Stimulated activated CD8-positive, alpha-beta memory T cell treated with anti-CD3 and anti-CD28 coated beads, Interleukin-4, amount 100 ng/mL, for 4 hours (primary cell): ENCODE measurements at places on chromosomes 3 and 15.

DNA sequence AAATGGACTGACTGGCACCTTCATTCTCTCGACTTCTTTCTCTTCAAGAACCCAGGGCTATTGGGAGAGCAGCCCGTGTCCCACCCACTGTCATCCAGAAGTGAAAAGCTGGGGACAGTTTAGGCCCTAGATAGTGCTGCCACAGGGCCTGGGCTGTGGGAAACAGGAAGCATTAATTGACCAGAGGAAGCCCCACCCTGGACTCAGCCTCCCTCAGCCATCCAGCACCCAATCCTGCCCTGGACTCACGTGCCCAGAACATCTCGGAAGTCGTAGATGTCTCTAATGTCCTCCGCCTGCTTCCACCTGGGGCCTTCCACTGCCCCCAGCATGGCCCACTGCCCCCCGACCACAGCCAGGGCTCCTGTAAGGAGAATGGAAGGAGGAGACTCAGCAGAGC lies 2.3 kb downstream of the CAMK1 start:
- no peak for DNase-seq

DNA sequence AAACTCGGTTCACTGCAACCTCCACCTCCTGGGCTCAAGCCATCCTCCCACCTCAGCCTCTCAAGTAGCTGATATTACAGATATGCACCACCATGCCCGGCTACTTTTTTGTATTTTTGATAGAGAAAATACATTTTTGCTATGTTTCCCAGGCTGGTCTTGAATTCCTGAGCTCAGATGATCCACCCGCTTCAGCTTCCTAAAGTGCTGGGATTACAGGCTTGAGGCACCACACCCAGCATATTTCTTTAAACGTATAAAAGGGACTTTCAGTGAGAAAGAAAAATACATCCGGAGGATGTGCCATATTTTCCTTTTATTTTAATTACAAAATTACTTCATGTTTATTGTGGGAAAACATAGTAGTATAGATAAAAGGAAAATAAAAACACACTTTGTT lies 55.2 kb downstream of the RPL39L start:
- DNase-seq, result no peak

DNA sequence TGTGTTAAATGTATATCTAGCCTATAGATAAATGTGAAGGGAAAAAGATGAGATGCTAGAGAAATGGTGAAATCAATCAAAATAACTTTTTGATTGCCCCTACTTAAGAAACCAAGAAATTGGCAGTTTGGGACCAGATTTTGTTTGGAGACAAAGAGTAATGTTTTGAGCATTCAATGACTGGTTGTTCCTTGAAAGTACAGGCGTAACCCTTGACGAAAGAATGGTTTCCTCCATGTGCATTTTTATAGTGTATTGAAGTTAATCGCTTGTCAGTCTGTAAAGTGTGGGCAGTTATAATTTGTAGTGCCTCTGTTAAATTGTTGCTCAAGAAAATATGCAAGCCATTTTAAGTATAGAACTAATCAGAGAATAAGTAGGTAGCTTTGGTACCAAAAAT lies 1.2 kb downstream of the KIF23 start:
- DNase-seq, result no peak

DNA sequence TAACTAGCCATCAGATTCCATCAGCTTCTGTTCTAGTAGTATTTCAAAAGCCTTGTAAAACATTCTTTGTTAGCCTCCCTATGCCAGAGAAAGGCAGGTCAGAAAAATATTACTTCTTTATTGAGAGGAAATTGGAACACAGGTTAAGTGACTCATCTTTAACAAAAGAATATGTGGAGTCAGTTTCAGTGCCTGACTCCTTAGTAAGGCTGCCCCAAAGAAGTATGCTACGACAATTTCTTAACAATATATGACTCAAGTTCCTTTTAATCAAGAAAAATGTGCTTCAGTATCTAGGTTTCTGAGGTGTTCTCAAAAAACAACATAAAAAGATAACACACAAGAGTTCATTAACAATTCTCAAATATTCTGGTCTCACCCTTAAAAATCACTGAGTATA lies 139.2 kb downstream of the VPS13C start:
- DNase-seq, result no peak

GRCh38 chr3:24830230-24831152 lies 335.8 kb upstream of the THRB start:
- no peak for DNase-seq

DNA sequence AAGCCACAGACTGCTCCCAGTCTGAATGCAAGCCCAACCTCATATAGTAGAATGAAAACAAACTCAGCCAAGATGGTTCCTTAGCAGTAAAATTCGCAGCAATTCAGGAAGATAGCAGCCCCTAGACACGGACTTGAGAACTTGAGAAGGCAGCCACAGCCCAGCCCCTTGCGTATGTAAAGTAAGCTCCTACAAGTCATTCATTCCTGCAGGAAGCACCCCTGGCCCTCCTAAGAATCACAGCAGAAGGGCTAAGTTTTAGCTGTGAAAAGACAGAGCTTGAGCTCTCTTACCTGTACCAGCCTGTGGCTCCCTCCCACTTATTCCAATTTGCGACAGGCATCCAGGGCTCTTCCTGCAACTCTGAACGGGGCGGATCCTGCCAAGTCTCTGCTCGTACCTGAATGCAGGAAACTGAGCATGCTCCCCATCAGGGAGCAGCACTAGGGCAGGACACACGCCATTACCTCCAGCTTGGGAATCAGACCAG lies 136.4 kb downstream of the MAGI1 start:
- DNase-seq, result no peak

DNA sequence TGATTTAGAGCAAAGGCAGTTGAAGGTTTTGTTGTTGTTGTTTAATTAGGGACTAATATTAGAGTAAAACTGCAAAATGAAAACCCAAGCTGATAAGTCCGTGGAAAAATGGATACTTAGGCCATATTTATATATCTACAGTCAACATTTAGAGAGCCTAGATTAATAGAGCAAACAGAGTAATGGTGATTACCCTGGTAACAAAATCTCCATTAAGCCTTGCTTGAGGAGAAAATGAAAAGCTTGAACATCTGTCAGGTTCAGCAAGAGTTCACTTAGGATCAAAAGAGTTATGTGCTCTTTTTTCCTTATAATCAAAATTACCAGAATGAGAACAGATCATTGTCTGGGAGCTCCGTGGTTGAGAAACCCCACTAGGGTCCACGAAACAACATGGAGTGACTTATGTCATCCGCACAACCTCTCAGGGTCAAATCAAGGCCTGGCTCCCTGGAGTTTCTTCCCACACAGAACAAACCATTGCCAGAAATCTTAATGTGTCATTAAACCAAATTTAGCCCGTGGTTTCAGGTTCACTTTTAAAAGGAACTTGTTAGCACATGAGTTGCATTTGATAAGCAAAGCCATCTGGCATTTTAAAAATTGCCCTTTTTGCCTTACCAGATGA lies 381.2 kb downstream of the GABRB3 start:
- no peak for DNase-seq

DNA sequence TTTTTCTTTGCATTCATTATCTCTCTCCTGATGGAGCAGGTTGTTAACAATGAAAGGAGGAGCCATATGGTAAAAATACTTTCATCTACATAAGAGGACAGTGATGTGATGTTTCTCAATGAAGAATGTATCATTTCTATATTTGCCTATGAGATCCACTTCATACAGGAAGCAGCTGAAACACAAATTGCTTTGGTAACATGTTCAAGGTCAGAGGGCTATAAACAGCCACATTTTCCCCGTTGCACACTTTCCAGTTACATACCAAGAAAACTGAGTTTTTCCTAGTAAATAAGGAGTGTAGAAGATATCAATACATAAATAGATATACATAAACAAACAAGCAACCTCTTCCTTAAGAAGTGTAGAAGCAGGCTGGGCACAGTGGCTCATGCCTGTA lies 32.6 kb upstream of the GYG1 start:
- DNase-seq, result no peak

DNA sequence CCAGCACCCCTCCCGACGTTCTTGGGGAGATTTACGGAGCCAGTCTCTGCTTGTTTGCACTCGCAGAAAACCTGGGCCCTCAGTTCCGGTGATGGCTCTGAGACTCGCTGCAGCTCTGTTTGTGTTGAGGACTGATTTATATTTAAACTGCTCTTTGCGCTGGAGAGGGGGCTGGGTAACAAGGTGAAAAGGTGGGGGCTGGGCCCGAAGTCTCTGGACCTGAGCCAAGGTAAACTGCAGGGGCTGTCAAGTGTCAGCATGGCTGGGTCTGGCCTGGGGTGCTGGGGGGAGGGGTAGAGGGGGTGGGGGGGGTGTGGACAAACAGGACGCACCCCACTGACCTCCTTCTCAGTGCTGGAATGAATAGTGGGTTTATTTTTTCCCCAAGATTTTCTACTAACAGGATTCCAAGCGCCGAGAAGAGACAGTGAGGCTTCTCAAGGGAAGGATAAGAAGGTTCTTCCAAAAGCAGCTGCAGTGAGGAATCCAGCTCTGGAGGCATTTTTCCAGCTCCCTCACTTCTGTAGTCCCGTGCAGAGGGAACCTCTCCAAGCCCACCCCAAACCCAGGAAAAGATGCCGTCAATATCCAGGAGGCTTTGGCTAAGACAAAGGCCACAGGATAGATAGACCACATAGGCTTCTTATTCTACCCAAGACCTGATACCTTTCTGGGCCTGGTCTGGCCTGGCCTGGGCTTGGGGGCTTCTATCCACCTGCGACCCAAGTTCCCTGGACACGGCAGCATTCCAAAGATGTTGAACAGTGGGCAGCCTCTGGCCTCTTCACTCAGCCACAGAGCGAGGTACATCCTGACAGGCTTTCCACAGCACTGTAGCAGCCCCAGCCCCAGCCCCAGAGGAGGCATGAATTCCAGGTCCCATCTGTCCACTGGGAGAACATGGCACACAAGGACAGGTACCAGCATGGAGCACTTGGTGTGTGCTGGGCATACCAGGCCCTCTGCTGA lies 938 bp upstream of the SLCO2A1 start:
- no peak for DNase-seq

DNA sequence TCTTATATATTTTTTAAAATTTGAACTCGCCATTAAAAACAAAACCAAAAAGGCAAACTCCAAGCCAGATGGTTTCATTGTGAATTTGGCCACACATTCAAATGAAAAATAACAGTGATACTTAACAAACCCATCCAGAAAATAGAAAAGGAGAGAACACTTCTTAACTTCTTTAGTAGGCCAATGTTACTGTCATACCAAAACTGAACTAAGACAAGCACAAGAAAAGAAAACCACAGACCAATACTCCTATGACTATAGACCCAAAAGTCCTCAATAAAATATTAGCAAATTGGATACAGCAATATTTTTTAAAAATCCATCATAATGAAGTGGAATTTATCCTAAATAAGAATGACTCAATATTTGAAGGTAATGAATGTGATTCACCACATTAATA lies 73.5 kb upstream of the ALDH1A3 start:
- no peak for DNase-seq

GRCh38 chr3:146783446-146783845 lies 178.3 kb upstream of the PLSCR5 start:
- no peak for DNase-seq

DNA sequence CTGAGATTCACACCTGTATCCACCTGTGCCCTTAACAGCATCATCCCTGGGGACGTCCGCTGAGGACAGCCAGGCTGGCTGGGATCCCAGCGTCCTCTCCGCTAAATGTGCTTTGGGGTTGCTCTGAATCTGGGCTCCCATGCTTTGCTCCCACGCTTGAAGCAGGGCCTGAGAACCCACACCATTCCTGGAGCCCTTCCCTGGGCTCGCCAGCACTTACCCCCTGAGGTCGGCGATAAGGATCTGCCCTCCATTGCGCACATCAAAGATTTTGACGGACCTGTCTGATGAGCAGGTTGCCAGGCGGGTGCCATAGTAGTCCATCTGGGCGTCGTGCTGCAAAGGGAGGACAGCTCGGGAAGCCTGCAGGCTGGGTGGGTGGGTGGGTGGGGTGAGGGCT lies 5.8 kb downstream of the SEC13 start:
- DNase-seq, result no peak

DNA sequence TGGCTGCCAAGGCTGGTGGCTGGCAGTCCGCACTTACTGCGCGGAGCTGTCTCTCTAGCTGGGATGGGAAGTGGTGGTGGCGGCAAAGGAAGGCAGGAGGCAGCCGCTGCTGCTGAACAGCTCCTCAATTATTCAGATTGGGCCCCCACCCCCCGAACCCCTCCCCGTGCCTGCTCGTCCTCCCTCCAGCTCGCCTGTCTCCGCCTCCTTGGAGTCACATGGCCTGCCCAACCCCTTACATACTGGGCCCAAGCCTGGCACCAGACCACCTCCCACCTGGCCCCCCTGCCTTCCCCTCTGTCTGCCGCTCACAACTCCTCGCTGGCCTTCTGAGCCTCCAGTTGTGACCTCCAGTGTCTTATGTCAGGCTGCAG lies at the start of gene SLC7A14:
Gene SLC7A14 (minus strand): TSS at position 139 of the 374 bp plus-strand sequence. CDS start 59,139 bp downstream, outside the sequence.
- DNase-seq, result no peak

GRCh38 chr3:66023738-66024385 lies 14.9 kb downstream of the MAGI1 start:
- DNase-seq, result no peak

DNA sequence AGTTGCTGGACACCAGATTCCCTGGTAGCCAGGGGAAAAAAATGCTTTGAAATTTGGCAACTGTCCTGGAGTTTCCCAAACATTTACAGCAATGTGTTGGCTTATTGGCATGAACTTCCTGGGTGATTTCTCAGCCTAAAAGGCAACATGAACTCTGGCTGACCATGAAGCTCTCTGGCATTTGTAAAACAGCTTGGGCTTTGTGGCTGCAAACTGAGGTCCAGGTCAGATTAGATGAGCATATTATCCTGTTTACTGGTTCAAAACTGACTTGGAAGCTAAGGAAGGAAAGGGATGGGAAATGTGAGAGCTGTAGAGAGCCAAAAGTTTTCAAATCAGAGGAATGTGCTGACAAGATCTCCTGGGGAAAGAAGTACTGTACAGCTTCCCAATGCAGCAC lies 139.0 kb downstream of the P3H2 start:
- no peak for DNase-seq

- DNase-seq, result no peak
Measured at GRCh38 chr3:102745881-102746280, 311.1 kb downstream of the ZPLD1 start.

GRCh38 chr15:84908564-84908963 lies 24.1 kb downstream of the SLC28A1 start:
- no peak for DNase-seq

DNA sequence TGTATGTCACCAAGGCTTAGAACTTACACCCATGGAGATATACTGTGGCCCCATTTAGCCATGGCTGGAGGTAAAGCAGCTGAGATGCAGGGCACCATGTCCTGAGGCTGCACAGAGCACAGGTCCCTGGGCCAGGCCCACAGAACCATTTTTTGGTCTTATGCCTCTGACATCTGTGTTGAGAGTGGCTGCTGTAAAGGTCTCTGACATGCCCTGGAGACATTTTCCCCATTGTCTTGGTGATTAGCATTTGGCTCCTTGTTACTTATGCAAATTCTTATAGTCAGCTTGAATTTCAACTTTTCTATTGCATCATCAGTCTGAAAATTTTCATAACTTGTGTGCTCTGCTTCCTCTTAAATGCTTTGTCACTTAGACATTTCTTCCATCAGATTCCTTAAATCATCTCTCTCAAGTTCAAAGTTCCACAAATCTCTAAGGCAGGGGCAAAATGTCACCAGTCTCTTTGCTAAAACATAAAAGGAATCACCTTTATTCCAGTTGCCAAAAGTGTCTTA lies 701.3 kb downstream of the EPHA3 start:
- no peak for DNase-seq

GRCh38 chr3:194139814-194140391 lies 4.0 kb downstream of the HES1 start:
- DNase-seq, result no peak
